ENCODE measurements at places on chromosomes 16 and 17. TPM values are rescaled to one million over a fixed set of nuclear protein-coding genes. Genes with fewer than 3 reads are reported as not detected.

The EMC6 gene
- 38.4 TPM for total RNA-seq

The TERB1 gene
- not detected for total RNA-seq

The LPCAT2 gene
- 27.4 TPM for total RNA-seq

The RASD1 gene
- 0.89 TPM for total RNA-seq

The KRT9 gene
- total RNA-seq: not detected

The CCL17 gene
- total RNA-seq: not detected

The NPIPA2 gene
- 0.51 TPM for total RNA-seq

The FBXW10 gene
- total RNA-seq: 0.11 TPM

The TMC7 gene
- 0.25 TPM for total RNA-seq

- peaks cover 6% of the 10 kb centered on the region for H3K27me3 ChIP-seq
- no peak overlapping the region for H3K4me3 ChIP-seq
- H3K36me3 ChIP-seq: no peaks in the 10 kb centered on the region
- peak; percentile 85 for DNase-seq
- H3K4me1 ChIP-seq: no peaks in the 10 kb centered on the region
These were observed 44.4 kb upstream of the MED13 start for GRCh38 chr17:62109378-62109902.

DNA sequence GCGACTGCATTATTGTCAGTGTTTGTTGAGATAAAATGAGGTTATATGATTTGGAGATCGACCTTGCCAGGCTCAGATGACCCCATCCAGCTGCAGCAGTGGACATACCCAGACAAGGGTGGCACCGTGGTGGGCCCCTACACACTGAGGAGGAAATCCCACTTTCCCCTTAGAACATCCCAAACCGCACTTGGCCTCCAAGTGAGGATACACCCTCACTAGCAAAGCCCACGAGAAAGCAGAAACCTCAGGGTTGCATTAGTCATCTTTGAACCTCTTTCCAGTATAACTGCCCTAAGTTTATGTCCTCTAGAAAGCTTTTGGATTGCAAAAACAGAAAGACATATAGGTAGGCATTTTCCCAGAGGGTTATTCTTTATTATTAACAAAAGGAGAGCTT lies 101.5 kb downstream of the CLEC16A start:
- peaks cover 30% of the 10 kb centered on the region for H3K4me1 ChIP-seq
- no peak overlapping the region for H3K4me3 ChIP-seq
- peak overlapping the region; percentile 50 for H3K27ac ChIP-seq
- no peaks in the 10 kb centered on the region for H3K27me3 ChIP-seq
- peaks cover 3% of the 10 kb centered on the region for H3K36me3 ChIP-seq

DNA sequence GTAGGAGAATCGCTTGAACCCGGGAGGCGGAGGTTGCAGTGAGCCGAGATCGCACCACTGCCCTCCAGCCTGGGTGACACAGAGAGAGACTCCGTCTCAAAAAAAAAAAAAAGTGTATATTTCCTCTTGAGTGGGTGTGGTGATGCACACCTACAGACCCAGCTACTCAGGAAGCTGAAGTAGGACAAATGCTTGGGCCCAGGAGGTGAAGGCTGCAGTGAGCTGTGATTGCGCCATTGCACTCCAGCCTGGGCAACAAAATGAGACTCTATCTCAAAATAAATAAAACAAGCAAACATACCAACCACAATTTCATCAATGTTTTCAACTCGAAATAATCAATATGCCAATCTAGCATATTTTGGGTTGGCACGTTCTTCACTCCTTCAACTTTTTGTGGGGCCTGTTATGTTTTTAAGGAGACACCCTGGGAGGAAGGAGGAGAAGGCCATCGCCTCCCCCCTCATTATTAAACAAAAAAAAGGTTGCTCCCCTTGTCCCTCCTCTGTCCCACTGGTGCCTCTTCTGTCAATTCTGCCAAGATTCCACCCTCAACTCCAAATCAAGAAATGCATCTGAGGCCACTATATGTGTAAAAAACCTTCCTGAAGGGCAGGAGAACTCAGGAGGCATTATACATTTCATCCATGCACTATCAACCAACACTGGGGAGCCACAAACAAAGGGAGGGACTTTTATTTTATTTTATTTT lies 52.4 kb upstream of the ATF7IP2 start:
- H3K27me3 ChIP-seq: no peaks in the 10 kb centered on the region
- no peaks in the 10 kb centered on the region for H3K36me3 ChIP-seq
- no peak overlapping the region for H3K27ac ChIP-seq
- H3K4me3 ChIP-seq: no peak overlapping the region
- no peak for DNase-seq

DNA sequence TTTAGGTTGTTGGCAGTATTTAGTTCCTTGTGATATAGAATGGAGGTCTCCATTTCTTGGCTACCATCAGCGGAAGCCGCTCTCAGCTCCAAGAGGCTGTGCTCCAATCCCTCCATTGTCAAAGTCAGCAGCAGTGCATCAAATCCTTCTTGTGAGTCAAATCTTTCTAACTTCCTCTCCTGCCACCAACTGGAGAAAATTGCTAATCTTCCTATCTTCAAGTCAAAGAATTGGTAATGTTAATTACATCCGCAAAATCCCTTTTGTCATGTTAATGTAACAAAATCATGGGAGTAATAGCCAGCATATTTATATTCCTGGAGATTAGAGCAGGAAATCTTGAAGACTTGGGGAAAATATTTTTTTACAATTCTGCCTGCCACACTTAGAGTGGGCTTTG lies 436.4 kb upstream of the DYNLRB2 start:
- no peak for DNase-seq
- H3K27me3 ChIP-seq: no peaks in the 10 kb centered on the region
- H3K4me1 ChIP-seq: peaks cover 3% of the 10 kb centered on the region
- H3K4me3 ChIP-seq: no peak overlapping the region

DNA sequence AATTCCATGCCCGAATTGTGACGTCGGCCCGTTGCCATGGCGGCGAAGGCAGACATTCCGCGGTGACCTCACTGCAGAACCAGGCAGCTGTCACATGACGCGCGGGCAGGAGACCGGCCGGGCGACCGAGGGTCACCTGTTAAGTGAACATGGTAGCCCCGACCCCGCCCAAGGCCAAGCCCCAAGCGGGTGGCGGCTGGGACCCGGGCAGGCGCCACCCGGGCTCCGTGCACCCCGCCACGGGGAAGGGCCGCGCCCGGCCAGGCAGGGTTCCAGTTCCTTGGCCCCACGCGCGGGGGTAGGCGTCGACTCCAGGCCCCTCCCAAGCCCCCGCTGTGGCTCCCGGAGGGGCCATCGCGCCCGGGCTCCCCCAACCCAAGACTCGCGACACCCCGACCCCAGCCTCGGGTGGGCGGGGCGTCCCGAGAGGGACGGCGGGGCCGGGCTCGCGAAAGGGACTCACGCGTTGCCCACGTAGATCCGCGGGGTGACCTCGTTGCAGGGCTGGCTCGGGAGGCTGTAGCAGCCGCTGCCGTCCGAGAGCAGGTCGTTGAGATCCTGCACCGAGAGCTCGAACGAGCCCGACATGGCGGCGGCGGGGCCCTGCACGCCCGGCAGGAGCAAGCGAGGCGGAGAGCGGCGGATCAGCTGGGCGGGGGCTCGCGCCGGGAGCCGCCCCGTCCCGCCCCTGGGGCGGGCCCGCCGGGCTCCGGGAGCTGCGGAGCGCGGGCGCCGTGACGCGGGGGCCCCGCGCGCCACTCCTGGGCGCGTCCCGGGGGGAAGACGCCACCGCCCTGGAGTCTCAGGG lies at the start of gene DUSP3:
DUSP3 (minus strand) TSS at position 641 of the 808 bp plus-strand sequence; CDS start at position 588, 53 bp downstream.
- H3K4me1 ChIP-seq: peaks cover 7% of the 10 kb centered on the region
- H3K27me3 ChIP-seq: peaks cover 8% of the 10 kb centered on the region
- H3K36me3 ChIP-seq: no peaks in the 10 kb centered on the region
- H3K27ac ChIP-seq: peak within 1 kb of the TSS; percentile 92
- peak; percentile 98 for DNase-seq
- peak within 1 kb of the TSS; percentile 79 for H3K4me3 ChIP-seq

DNA sequence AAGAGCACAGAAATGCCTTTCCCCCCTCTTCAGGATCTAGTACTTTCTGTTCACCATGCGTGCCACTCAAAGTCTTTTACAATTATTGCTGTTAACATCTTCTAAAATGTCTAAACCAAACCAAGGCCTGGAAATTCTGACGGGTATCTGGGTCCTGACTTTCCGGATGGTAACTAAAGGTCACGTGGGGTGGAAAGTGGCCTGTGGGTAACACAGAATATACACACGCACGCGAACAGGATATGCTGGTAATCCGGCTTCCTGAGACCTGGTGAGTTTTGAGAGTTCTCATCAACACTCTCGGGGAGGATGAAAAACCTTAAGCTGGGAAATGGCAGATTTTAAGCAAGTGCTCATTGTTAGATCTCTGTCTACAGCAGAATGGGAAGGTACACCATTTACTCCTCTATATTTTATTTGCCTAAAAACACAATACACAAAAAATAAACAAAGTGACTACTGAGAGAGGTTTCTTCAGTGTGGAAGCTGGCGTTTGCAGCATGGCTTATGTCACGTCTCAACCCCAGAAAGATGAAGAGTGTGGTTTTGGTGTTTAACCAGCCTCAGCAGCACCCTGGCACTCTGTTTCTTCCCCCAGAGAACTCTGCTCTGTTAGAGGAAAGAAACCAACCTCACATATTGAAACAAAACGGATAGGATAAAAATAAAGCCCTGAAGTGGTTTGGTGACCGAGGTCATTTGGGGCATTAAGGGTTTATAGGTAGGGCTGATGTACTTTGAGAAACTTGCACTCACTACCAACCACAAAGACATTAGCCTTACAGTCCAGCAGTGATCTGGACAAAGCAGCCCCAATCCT lies 37.3 kb downstream of the SMG6 start:
- H3K27me3 ChIP-seq: no peaks in the 10 kb centered on the region
- no peak overlapping the region for H3K27ac ChIP-seq
- H3K4me1 ChIP-seq: peaks cover 15% of the 10 kb centered on the region
- no peak overlapping the region for H3K4me3 ChIP-seq

GRCh38 chr17:57924677-57925076 lies 30.5 kb downstream of the CUEDC1 start:
- no peak overlapping the region for H3K4me3 ChIP-seq
- no peaks in the 10 kb centered on the region for H3K27me3 ChIP-seq
- H3K27ac ChIP-seq: no peak overlapping the region
- peaks cover 21% of the 10 kb centered on the region for H3K4me1 ChIP-seq
- DNase-seq: no peak
- no peaks in the 10 kb centered on the region for H3K36me3 ChIP-seq

DNA sequence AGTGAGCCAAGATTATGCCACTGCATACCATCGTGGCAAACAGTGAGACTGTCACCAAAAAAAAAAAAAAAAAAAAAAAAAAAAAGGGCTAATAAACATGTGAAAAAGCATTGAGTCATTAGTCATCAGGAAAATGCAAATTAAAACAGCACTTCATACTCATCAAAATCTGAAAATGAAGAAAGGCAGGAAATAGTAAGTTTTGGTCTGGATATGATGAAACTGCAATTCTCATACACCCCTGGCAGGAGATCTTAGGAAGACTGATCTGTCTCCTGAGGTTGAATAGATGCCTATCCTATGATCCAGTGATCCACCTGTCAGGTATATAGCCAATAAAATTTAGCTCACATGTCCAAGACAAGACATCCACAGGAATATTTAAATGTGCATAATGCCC lies 212.7 kb downstream of the CPPED1 start:
- no peak for DNase-seq
- no peak overlapping the region for H3K27ac ChIP-seq
- H3K4me3 ChIP-seq: no peak overlapping the region
- no peaks in the 10 kb centered on the region for H3K27me3 ChIP-seq

- peak; percentile 89 for DNase-seq
- no peaks in the 10 kb centered on the region for H3K36me3 ChIP-seq
- H3K4me3 ChIP-seq: no peak overlapping the region
- no peak overlapping the region for H3K27ac ChIP-seq
- H3K27me3 ChIP-seq: no peaks in the 10 kb centered on the region
These were observed 110.7 kb downstream of the SOCS1 start for GRCh38 chr16:11145173-11145818.

DNA sequence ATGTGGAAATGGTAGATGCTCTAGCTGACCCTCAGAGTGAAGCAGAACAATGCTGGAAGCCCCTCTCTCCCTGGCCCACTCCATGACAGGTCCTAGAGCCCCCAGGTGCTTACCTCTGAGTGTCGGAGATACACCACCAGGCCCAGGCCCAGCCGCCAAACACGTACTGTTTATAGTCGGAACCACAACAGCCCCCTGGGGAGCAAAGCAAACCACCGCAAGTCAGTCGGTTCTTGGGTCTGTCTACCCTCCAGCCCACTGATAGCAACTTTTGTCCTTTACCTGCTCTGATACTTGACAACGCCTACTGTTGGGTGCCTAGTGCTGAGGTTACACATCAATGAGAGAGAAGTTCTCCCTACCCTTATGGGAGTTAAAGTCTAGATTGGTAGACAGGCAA lies 8.7 kb downstream of the FLOT2 start:
- no peak overlapping the region for H3K27ac ChIP-seq
- H3K36me3 ChIP-seq: no peaks in the 10 kb centered on the region
- H3K4me3 ChIP-seq: no peak overlapping the region
- no peak for DNase-seq

GRCh38 chr16:50696126-50696525 lies 2.7 kb downstream of the NOD2 start:
- peaks cover 15% of the 10 kb centered on the region for H3K27me3 ChIP-seq
- H3K4me1 ChIP-seq: no peaks in the 10 kb centered on the region
- H3K27ac ChIP-seq: no peak overlapping the region
- H3K4me3 ChIP-seq: no peak overlapping the region

DNA sequence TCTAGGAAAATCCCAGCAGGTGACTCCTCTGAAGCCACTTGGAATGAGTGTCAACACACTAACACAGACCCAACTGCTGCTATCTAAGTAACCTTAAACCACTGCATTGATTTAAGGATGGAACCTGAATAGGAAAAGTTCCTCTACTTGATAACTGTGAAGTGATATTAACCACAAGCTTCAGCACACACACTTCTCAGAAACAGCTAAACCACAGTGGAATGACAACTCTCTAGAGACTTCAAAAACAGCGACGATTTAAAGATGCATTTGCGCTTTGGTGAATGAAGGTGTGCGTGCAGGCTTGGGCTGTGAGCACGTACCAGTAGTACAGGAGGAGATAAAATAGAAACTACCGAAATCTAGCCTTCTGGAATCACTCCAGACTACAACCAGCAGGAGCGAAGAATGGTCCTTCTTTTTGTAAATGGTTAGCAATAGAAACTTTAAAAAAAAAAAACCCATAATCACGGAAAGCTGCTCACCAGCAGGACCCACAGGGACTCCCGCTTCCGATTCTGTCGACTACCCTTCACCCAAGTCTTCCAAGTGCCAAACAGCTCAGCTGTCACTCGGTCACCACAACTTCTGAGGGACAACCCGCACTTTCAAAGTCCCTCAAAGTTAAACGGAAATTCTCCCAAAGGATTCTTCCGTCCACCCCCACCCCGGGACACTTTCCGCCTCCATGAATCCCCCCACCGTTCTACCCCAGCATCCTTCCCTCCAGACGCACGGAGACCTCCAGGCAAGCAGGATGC lies 137.7 kb upstream of the CORO6 start:
- H3K27ac ChIP-seq: peak overlapping the region; percentile 65
- peak; percentile 57 for DNase-seq
- 0 out of 2 replicates have a peak, but pooled peaks cover 6% of the 10 kb centered on the region for H3K4me1 ChIP-seq
- H3K36me3 ChIP-seq: no peaks in the 10 kb centered on the region
- peak overlapping the region; percentile 85 for H3K4me3 ChIP-seq

DNA sequence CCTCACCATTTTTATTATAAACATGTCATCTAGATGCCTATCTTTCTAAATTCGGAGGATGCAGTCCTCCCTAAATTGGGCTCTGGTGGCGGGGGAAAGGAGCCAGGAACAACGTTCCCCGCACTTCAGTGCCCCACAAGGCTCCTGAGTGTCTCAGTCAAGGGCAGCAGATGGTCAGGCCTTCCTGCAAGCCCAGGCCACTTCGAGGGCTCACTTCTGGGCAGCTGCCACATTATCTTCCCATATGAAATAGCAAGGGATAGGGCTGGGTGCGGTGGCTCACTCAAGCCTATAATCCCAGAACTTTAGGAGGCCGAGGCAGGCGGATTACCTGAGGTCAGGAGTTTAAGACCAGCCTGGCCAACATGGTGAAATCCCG lies 32.3 kb downstream of the FBXO31 start:
- no peak for DNase-seq
- H3K27ac ChIP-seq: peak overlapping the region; percentile 38
- H3K4me3 ChIP-seq: peak overlapping the region; percentile 53
- no peaks in the 10 kb centered on the region for H3K36me3 ChIP-seq
- no peaks in the 10 kb centered on the region for H3K27me3 ChIP-seq
